NCI-H748 treated with DMSO at 0.1 percent for 48 hours (cell line): ENCODE measurements at places on chromosomes 11 and 22.

DNA sequence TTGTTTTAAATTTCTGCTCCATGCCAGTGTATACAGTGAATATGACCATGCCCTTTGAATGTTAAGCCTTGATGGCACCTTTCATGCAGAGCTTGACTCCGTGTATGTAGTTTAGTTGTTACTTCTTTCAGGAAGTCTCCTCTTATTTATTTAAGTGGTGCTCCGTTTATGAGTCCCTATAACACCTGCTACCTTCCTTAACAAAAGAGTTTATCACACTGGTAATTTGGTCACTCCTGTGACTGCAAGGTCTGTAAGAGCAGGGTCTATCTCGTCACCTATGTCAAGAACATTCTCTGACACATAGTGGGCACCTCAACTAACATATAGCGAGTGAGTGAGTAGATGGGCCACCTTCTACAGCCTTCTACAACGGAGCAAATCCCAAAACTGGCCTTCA, 152.5 kb downstream of the CCDC34 start:
- DNase-seq = no peak

DNA sequence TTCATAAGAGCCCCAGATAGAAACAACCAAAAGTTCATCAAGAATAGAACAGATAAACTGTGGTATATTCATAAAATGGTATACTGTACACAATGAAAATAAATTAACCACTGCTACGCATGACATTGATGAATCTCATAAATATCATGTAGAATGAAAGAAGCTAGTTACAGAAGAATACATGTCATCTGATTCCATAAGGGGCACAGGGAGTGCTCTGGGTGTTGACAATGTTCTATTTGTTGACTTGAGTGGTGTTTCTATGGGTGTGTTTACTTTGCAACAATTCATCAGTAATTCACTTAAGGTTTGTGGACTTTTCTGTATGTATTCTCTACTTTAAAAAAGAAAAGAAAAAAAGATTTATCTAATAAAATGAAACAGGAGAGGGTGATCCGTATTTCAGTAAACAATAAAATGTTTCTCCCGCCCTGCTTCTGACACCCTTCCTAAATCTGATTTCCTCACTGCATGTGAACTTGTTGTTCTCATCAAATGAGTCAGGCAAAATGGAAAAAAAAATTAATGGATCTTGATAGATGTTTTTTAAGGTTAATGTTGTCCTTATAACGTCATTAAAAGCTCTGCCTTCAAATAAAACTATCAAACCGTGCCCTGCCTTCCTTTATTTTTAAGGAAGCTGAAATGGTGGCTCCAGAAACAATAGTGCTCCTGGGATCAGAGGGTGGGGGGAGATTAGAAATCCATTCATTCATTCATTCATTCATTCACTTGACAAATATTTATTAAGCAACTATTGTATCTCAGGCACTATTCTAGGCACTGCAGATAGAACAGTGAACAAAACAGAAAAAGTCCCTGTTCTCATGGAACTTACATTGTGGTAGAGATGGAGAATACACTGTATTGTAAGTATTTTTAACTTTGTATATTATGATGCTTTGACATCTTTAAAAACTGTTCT, 77.2 kb upstream of the CD44 start:
- DNase-seq = peak; percentile 95

- DNase-seq = no peak
These were observed 126.5 kb downstream of the LDLRAD3 start for GRCh38 chr11:36070213-36070953.

DNA sequence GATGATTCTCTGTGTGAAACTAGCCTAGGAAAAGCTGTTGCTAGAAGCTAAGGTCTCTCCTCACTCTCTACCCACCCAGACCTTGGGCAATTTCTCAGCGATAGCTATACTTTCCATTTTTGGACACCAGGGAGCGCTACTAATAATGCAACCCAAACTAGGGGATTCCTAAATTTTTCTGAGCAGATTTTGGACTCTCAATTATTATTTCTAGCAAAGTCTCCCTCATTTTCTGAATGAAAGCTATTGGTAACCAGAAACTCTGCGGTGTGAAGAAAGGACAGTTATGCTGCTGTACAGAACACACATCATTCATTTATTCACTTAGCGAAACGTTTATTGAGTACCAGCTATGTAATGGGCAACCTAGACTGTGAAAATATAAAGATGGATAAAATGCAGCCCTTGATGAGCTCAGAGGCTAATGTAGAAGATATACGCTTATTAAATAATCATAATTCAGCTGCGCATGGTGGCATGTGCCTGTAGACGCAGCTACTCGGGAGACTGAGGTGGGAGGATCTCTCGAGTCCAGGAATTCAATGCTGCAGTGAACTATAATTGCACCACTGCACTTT, 6.1 kb upstream of the STIM1 start:
- peak; percentile 18 for DNase-seq

DNA sequence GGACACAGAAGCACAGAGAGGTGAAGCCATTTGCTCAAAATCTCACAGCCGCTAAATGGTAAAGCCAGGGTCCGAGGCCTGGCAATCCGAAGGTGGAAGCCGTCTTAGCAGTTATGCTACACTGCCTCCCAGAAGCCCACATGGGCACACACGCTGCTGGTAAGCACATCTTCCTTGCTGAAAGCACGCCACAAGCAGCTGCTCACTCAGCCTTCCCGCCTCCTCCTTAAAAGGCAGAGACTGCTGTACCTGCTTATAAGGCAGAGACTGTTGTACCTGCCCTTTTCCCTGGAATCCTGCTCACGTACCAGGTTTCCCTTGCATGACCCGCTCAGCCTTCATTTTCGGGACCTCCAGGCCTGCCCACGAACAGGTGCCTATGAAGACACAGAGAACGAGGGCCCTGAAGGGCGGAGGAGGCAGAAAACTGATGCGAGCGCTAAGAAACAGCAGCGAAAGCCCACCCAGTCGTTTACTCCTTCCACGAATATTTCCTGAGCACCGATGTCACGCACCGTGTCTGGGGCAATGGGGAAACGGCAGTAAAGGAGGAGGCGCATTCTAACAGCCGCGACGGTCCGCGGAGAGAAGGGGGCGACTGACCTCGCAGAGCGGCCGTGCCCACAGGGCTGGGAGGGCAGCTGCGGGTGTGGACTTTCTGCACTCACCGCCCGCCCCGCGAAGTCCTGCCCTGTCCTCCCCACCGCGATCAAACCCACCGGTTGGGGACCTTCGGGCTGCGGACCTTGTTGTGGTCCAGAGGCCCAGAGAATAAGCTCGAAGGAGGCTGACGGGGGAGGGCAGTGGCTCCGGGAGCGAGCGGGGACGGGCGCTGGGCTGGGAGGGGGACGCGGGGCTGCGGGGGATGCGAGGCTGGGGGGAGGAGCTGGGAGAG, 13.0 kb downstream of the SPATA19 start:
- no peak for DNase-seq

- no peak for DNase-seq
These were observed 154.7 kb downstream of the BARX2 start for GRCh38 chr11:129530154-129530895.

DNA sequence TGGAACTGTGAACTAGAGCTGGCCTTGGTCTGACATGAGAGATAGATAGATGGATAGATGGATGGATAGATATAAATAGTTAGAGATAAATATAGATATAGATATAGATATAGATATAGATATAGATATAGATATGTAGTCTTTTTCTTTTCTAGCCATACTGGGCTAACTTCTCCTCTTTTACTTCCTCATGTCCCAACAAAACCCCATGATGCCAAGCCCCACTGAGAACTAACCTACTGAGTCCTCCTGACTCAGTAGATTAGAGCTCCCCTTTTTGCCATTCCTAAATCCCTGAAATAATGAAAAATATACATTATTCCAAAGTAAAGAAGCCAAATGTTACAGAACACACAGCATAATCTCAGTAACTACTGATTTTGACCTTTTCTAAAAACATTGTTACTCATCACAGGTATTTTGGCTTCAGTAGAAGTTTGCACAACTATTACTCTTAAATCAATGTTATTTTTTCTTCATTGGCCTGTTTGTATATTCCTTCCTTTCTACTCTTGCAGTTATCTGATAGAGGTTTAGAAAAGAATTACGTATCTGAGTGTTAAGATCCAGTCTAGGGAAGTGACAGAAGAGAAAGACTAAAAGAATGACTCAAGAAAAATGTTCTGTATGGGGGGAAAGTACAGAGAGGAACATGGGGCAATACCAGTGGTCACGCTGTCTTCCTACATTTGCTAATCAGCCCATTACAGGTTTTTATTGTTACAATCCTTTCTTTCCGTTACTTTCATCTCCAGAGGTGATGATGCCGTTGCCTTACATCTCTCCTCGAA, 6.0 kb upstream of the OR10D3 start:
- no peak for DNase-seq

GRCh38 chr11:96045622-96046456, 121.9 kb upstream of the MTMR2 start:
- DNase-seq = no peak

- no peak for DNase-seq
These were observed 118.0 kb downstream of the PHF21B start for GRCh38 chr22:44891791-44892190.

DNA sequence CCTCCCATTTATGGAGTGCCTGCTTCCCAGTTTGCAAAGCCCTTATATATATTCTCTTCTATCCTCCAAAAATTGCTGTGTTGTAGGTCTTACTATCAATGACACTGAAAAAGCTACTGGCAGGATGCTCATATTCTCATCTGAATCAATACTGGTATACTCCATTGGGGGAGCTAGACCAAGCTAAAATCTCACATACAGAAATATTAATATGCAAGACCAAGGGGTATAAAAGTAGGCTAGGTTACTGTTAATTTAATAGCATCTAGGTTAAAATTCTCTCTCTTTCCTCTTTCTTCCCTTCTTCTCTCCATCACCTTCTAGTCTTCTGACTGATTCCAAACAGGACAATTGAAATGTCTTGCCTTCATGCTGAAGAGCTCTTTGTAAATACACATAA, 17.1 kb upstream of the BDNF start:
- no peak for DNase-seq

DNA sequence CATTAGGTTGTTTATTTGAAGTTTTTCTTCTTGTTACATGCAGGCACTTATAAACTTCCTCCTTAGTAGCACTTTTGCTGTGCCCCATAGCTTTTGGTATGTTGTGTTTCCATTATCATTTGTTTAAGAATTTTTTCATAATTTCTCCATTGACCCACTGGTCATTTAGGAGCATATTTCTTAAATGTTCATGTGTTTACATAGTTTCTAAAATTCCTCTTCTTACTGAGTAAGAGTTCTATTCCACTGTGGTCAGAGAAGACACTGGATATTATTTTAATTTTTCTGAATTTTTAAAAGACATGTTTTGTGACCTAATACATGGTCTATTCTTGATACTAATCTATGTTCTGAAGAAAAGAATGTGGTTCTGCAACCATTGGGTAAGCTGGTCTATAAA, 333.0 kb downstream of the DDX10 start:
- no peak for DNase-seq

DNA sequence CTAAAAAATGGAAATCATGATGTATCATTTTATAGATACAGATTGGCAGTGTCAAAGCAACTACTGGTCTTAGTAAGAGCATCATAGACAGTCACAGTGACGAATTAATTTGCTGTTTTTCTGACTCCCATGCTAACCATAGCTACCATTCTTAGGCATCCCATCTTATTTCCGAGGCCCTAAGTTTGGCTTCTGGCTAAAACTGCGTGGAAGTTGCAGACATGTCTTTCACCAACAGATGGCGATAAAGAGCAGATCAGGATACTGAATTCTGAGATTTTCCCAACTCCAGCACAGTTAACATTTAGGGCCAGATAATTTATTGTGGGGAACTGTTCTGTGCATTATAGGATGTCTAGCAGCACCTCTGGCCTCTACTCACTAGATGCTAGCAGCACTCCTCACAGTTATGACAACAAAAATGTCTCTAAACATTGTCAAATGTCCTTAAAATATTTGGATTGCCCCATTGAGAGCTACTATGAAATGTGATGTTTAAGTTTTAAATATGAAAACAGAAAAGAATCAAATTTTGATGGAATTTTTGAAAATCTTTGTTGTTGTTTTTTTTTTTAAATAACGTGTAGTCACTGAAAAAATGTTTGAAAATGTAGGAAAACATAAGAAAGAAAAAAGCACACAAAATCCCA, 16.3 kb downstream of the OR2AG2 start:
- DNase-seq = no peak

GRCh38 chr11:21631991-21632390, 560.9 kb upstream of the ANO5 start:
- no peak for DNase-seq

GRCh38 chr11:120703358-120704152, 192.0 kb downstream of the GRIK4 start:
- no peak for DNase-seq

DNA sequence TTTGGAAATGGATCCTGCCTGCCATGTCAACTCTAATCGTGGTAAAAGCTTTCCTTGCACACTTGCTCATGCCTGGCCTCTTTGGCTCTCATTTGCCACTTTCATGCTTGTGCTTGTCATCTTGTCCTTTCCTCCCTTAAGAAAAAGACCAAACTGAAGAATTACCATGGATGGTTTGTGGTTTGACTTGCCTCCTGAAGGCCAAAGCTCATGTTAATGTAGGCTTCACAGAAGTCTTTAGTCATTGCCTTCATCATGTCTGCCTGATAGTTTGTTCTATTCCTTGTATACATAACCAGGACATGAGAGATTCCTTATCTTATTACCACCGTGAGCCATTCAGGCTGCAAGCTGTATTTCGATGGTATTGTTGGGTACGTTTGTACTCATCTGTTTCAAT, 17.3 kb downstream of the TEAD1 start:
- no peak for DNase-seq

GRCh38 chr11:120747850-120748814, 236.6 kb downstream of the GRIK4 start:
- DNase-seq = peak; percentile 84

DNA sequence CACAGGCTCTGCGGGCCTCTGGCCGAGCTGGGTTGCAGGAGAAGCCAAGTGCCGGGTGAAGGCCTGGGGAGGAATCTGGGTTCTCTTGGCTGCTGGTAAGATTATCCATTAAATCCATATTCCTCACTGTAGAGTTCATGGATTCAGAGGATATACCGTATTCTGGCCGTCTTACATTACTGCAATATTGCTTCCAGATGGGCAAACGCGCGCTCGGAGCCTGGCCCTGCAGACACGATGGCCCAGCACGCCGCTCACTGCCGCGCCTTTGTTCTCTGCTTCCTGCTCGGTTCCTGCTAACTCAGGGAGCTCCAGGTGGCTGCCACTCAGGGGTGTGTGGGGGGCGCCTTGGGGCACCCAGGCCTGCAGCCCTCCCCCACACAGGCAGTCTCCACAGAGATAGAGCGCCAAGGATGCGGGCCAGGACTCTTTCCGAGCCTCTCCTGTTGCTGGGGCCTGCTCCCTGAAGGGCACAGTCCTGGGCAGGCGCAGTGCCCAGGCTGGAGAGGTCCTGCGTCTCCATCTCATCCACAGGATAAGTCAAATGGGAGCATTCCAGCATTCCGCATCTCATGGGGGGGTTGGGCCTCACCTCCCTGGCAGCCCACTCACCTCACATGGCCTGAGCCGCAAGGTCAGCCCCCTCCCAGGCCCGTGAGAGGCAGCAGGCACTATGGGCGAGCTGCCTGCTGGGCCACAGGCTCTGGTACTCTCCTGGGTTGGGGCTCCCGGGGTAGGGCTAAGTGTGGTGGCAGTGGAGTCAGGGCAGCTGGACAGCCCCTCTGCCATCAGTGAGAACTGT, 14.1 kb upstream of the KCNQ1OT1 start:
- DNase-seq = no peak
